ENCODE measurements at places on chromosomes 5 and 9.

DNA sequence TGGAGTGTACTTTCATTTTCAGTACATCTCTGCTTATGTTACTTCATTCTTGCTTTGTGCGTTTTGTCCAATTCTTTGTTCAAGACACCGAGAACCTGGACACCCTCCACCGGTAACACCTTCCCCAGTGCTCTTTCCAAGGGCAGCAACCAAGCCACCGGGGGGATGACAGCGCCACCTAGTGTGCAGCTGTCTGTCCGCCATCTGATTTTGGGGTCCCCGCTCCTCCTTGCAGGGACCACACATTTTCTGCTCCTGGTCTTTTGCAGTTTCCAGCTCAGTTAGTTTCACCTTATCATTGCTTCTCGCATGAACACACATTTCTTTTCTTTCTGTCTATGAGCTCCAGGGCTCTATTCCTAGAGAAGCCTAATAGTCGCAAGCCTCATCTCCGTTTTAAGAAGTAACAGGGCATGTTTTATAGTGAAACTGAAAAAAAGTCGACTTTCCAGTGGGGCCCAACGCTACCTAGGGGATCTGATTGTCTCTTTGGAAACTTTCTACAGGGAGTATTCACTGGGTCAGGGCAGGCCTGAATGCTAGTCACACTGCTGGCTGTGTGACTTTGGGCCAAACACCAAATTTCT lies 152.1 kb downstream of the FSTL4 start:
- DNase-seq, result no peak

DNA sequence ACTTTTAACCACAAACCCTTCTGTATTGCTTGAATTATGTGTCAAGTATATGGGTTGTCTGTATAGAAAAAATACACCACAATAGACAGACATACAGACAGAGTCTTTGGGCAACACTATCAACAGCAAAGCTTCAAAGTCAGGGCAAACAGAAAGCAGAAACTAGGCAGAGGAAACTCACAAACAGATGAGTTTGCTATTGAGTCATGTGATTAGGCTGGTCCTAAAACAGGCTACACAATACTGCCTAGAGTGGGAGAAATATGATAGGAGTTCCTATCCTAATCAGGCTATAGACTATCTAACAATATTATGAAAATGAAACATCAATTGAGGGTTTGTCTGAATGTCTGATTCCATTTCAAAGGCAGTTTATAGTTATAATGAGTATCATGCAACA lies 156.4 kb downstream of the EDIL3 start:
- DNase-seq, result no peak

- no peak for DNase-seq
These were observed 29.2 kb downstream of the NSUN2 start for GRCh38 chr5:6603643-6604042.

DNA sequence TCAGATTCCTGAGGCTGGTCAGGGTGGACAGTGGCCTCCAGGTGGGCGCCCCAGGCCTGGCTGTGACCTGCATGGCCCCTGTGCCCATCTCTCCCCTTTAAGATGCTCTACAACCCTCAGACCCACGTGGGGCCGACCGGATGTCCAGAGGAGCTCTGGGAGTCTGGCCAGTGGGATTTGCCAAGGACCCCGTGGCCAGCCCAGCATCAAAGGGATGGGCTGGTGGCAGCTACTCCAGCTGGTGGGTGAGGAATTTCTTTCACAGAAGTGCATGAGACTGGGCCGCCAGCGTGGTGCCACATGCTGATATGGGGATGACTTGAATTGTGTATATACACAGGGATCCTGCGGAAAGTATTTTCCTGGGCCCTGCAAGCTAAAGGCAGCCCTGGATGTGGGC lies 94.7 kb upstream of the SARDH start:
- no peak for DNase-seq

- no peak for DNase-seq
These were observed 510.0 kb downstream of the GADD45G start for GRCh38 chr9:90114641-90115425.

GRCh38 chr5:109247986-109248385 lies 161.8 kb downstream of the PJA2 start:
- no peak for DNase-seq

DNA sequence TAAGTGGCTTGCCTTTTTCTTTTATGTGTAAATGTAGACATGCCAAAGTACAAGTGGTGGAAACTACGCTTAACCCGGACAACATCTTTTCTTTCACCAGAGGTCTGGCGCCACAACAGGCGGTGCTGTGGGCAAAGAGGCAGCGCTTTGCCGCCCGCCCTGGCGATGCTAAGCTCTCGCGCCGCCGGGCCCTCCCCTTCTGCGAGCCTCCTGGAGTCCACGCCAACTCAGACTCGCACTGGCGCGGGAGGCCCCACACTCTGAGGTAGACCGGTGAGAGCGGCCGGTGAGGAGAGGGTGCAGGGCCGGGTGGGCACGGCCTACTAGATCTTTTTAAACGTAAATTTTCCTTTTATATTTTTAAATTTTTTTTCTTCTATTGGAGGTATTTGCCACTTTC lies 2253.1 kb upstream of the C9orf72 start:
- no peak for DNase-seq

- DNase-seq, result no peak
These were observed 249.0 kb downstream of the NFIB start for GRCh38 chr9:14064940-14065339.
